ENCODE measurements at places on chromosomes 7 and 10.
A peak's percentile ranks its signal among the peaks of the same experiment; 100 is the strongest.

- no peak for DNase-seq
Observed at GRCh38 chr7:311796-312195, 21.8 kb downstream of the FOXL3 start.

DNA sequence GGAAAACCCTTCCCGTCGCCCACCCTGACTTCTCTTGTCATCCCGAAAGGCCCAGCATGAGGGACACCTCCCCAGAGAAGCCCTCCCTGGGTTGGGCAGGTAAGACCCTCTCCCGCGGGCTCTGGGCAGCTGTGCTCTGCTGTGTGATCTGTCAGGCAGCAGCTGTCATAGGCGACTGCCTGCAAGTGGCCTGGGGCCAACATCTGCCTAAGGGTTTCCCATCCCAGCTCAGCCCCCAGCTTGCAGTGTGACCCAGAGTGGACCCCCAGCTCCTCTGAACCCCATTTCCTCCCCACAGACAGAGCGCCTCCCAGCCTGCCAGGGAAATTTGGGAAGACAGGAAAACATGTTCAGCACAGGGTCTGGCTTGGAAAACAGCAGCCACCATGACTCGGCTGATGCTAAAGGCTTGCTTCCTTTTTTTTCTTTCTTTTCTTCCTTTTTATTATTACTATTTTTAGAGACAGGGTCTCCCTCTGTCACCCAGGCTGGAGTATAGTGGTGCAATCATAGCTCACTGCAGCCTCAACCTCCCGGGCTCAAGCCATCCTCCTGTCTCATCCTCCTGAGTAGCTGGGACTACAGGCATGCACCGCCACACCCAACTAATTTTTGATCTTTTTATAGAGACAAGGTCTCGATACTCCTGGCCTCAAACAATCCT, 18.3 kb upstream of the TNRC18 start:
- DNase-seq = no peak

GRCh38 chr7:50828801-50829200, 46.1 kb upstream of the GRB10 start:
- no peak for DNase-seq

- no peak for DNase-seq
Observed at GRCh38 chr10:1268831-1269230, 212.6 kb downstream of the WDR37 start.

- DNase-seq = no peak
Observed at GRCh38 chr7:98571986-98572385, 45.1 kb upstream of the NPTX2 start.

GRCh38 chr10:31070025-31070424, 38.4 kb upstream of the ZNF438 start:
- no peak for DNase-seq

- DNase-seq = no peak
Observed at GRCh38 chr10:29146311-29147100, 142.4 kb upstream of the LYZL1 start.

DNA sequence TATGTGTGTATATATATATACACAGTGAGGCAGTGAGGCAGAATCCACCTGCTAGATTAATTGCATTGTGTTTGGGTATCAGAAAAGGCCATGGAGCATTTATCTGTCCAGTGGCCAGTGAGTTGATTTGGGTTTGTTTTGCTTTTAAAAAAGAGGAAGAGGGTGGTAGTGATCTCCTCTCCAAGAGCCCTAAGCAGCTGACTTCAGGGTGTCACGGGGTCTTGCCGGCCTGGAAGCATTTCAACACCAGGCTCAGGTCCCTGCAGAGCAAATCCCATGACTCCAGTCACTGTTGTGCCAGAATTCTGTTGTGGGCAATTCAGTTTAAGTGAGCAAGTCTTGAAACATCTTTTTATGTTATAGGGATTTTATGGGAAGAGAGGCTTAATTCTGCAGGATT, 30.6 kb upstream of the GPNMB start:
- DNase-seq = no peak

- no peak for DNase-seq
Observed at GRCh38 chr7:36613031-36613614, 111.2 kb downstream of the AOAH start.

- DNase-seq = peak; percentile 52
Observed at GRCh38 chr7:34928052-34928451, 109.2 kb downstream of the DPY19L1 start.

DNA sequence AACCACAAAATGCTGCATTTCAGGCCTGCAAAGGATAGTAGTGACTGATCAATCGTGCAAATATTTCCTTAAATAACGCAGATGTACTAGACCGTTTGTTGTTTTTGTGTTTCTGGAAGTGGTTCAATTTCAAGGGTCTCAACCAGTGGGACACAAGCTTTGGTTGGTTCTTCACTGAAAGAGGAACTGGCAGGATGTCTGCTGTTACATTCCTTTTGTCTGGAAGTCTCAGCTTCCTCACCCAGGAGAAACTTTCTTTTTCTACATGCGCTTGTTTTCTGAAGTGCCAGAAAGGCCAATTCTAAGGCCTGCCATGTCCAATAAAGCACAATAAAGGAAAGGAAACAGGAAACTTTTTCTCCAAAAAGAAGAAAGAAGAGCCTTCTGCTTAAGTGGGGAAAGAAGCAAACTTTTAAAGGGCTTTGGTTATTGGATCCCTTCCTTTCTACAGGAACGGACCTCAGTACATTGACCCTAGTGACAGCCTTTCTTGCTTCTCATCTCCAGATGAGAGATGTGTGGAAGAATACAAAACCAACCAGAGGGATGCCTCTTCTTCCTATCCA, 4.1 kb downstream of the DKK1 start:
- DNase-seq = no peak

- no peak for DNase-seq
Observed at GRCh38 chr7:45930967-45931366, 9.9 kb upstream of the IGFBP3 start.

- peak; percentile 24 for DNase-seq
Observed at GRCh38 chr7:91636129-91636724, 244.3 kb downstream of the MTERF1 start.

DNA sequence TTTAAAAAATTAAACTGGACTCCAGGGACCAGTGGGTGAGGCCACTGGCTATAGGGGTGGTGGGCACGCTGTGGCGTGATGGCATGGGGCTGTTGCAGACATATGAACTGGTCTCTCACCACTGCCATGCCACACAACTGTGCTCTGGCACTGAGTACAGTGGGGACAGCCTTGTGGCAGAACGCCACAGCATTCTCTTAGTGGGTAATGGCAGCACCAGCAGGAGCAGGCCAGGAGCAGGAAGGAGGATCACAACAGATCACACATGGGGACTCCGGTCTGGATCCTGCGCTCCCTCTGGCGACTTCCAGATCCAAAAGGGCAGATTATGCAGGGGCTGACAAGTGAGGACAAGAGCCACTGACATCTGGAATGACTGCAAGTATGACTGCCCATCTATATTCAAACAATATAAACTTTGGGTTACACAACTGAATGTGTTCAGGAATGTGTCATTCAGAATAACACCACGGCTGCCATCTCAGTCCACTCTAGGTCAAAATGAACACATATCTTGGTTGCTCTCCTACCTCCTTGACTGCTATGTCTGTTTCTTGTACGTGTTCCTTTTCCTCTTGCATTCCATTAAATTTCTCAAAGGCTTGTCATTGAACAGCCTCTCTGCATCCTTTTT, 176.0 kb downstream of the KMT2E start:
- DNase-seq = no peak

Measured in H4 (cell line).